GM03348 (cell line): ENCODE measurements at places on chromosomes 4 and X.

- DNase-seq: no peak
Observed at GRCh38 chr4:2604614-2605013, 68.2 kb downstream of the FAM193A start.

- DNase-seq: peak; percentile 82
Observed at GRCh38 chr4:54439831-54440243, 210.7 kb downstream of the PDGFRA start.

DNA sequence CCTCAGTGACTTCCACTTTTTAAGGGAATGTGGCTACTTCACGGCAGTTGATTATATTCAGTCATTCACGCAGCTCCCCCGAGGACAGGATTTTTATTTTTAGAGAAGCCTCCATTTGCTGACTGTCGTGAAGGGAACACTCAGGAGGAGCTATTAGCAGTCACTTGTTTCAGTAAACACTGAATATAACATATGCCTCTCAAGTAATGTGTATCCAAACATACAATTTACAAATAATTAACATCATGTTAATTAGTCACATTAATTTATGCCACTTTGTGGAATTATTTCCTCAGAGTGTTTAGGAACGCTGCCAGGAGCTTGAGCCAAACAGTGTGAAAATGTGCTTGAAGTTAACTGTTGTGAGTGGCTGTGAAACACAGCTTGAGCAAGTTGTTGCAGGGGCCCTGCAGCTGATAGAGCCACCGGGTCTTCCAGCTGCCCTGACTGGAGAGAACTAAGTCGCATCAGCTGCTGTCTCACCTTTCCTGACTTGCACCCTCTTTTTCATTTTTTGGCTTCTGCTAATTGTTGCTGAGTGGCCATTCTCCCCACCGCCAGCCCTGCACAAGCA, 245.6 kb downstream of the LDB2 start:
- DNase-seq: no peak

- peak; percentile 8 for DNase-seq
Observed at GRCh38 chrX:73214426-73215094, at the start of gene NAP1L2. Gene NAP1L2, minus strand, starts transcription at chrX:73214851. Its CDS starts 359 bp downstream, at chrX:73214492.

DNA sequence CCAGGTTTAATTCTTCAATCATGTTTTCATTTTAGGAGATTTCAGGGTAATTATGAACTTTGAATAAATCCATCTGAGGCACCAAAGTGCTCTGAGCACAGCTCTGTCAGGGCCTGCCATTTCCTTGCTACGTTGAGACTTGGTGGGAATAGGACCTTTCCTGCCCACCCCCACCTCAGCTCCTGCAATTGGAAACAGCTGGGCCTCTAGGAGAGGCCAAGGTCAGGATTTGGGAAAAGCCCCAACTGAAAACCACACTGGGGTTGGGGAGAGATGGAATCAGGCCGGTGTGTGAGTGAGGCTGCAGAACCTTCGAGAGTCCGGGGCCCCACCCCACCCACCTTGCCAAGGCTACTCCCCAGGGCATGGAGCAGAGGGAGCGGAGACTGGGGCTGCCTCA, 212.7 kb upstream of the BCOR start:
- DNase-seq: no peak
